ENCODE measurements at places on chromosomes 6 and 20.

DNA sequence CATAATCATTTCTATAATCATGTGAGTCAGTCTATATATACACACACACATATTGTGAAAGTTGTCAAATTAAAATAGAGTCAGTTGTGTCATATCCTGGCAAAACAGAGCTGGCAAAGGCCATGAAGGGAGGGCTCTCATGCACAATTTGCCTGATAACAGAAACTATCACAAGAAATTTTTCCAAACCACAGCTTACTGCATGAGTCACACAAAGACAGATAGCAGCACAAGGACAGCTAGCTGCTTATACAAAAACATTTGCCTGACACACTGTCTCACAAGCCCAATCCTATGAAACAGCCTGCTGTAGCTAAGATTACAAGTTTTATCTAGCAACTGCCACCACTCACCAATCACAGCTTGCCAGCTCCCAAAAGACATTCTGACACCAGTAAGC lies 848.5 kb upstream of the MAN1A1 start:
- no peak for DNase-seq

DNA sequence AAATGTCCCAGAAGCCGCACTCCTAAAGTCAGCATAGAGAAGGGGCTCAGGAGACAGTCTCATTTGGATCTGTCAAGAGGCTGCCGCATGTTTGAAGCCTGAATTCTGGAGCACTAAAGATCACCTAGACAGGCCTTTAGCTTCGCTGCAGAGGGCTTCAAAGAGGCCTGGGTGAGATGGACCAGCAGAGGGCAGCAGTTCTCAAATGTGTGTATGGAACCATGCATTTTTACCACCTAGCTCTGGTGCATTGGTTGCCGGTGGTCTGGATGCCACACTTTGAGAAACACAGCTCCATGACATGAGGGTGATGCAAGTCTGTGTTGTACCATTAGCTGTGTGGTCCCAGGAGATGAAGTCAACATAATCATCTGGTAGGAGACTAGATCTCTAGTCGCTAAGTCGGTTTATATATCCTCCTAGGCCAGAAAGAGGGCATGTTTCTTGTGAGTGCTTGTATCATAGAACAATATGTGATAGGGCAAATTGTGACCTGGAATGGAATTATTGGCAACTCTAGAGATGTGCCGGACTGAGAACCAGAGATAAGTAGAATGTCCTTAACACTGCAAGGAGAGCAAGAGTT lies 64.8 kb downstream of the KIAA0319 start:
- peak; percentile 78 for DNase-seq

- no peak for DNase-seq
These were observed 188.2 kb downstream of the ADGRG6 start for GRCh38 chr6:142489722-142490610.

GRCh38 chr6:150211700-150212511 lies 69.1 kb downstream of the PPP1R14C start:
- no peak for DNase-seq

DNA sequence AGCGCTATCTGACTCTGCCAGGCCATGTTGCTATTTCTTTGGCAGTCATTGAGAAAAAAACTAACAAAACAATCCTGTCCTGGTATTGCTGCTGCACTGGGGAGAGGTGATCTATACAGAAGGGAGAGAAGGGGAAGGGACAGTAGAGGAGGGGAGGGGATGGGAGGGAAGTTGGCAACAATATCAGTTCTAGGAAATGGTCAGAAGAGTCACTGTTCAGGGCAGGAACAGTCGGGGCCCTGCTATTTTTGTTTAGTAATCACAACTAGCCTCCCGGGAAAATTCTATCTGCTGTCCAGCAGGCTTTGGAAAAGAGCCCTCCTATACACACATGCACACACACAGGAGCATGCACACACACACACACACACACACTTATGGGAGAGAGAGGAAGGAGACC lies 142.3 kb upstream of the CARMIL1 start:
- no peak for DNase-seq

DNA sequence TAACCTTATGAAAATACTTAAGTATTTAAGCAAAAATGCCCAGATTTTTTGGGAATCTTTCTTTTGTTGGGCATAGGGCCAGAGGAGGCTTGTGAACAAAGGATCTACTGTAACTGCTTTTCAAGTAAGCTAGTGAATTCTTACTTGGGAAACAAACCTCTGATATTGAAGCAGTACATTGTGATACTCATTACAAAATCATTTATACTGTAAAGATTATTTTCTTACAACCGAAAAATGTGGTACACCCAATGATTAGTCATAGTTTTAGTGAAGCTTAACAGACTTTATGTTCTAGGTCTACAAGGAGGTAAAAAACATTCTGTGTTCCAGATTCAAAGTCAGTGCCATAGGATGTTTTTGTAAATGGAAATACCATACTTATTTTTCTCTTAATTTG lies 272.9 kb upstream of the KCNQ5 start:
- DNase-seq: no peak

DNA sequence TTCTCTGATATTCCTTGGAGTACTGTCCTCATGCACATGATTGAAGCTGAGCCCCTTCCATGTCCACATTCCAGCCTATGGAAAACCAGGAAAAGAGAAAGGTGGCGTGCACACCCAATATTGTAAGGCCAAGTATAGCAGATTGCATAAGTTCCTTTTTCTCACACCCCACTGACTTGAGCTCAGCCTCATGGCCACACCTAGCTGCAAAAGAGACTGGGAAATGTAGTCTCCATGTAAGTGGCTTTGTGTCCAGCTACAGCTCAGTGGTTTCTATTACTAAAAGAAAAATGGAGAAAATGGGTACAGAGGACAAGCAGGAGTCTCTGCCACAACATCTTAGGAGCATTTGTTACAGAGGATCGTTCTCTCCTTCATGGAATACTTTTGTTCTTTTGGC lies 10.8 kb upstream of the UST start:
- DNase-seq: no peak

DNA sequence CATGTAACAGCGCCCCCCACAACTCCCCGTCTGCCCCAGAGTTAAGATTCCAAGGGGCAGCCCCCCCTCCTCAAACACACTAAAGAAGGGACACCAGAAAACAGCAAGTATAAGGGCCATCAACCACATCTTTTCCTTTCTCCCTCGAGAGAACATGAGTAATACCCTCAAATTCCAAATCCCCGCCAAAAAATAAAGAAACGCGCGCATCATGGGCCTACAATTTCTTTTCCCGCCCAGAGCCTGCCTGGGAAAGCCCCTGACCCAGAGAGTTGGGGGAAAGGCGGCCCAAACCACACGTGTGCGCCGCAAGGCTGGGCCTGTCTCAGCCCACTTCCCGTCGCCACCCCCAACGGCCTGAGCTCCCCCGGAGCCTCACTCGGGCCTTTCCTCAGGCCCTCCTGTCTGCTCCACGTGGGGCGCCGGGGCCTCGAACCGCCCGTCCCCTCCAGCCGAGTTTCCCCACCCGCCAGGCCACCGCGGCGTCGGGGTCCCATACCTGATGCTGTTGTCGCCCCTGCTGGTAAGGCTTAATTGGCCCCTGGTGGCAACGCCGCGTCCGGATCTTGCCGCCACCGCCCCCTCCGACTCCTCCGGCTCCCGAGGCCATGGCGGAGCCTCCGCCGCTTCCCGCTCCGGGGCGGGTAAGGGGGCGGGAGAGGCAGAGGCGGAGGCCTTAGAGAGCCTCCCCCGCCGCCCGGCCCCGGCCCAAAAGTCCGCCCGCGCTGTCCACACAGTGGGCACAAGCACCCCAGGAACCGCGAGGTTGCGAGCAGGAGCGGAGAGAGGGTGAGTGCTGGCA lies 746 bp downstream of the NUP153 start:
- peak; percentile 82 for DNase-seq

DNA sequence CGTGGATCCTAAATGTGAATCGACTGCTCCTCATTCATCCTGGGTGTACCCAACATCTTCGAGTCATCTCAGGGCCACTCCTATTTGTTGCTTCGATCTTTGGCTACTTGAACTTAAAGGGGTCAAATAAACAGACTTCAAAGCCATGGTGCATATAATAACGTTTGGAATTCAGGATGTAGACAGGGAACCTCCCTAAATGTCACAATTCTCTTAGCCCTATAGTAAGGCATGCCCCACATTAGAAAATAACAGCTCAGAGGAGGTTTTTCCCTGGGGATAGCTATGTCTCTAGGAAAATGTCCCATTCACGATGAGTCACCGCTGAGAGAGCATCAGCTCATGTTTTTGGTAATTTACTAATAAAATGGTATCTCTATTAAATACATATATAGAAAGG lies 54.8 kb upstream of the BMP6 start:
- no peak for DNase-seq

DNA sequence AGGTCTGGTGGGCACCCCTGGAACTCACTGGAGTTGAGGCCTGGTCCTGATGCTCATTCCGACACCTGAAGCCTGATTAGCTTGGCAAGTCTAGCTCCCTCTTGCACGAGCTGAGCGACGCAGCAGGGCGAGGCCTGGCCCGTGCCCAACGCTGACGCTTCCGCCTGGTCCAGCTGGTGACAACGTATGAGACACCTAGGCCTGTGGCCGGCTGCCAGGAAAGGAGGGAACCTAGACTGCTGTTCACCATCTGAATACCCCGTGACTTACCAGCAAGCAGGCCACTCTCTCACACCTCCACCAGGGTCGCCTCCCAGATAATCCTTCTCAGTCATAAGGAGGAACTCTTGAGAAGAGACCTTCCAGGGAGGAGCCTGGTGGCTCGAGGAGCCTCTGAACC lies 24.5 kb downstream of the YTHDF1 start:
- DNase-seq: no peak

- no peak for DNase-seq
These were observed 38.6 kb downstream of the CEP43 start for GRCh38 chr6:167037762-167038161.

- DNase-seq: no peak
These were observed 13.7 kb upstream of the TMX4 start for GRCh38 chr20:8033151-8033841.

DNA sequence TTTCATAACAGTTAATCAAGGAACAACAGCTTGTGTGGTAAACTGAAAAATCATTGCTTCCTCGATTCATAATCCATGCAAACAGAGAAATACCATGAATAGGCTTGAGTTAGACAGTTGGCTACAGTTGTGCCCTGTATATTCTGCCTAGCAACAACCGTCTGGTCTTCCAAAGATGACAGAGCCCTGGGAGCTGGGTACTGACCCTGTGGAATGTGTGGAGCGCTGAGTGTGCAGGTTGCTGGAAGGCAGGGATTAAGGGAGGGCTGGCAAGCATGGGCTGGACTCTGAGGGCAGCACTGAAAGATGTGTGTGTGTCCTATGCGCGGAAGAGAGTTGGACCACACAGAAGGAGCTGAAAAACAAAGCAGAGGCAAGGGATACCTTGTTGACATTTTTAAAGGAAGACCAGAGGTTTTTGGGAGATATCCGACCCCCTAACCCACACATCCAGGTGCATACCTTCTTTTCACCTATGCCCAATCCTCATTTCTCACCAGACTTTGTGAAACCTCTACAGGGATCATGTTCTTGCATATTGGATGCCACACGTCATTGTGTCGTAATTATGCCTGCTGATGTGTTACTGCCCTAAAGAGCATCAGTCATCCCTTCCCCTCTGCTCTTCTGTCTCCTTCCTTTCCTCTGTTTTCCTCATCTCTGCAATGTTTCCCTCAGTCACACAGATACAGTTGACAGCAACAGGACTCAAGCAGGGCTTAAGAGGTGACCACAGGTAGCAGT lies 58.2 kb upstream of the VGLL2 start:
- no peak for DNase-seq

GRCh38 chr6:155389130-155389529 lies 66.5 kb downstream of the NOX3 start:
- no peak for DNase-seq

DNA sequence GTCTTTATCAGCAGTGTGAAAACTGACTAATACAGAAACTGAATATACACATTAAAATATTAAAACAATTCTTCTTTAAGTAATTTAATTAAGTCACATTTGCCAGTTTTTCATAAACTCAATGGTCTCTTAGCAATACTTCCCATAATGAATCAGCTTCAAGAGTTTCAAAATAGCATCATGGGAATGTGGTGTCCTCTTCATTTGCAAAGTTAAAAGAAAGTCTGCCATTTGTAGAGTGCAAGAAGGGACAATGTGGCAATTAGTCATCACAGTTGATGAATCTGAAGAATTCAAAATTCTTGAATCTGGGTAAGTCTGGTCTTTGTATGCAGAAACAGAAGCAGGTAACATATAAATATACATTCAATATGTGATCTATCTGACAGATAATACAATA lies 38.7 kb downstream of the SYNE1 start:
- no peak for DNase-seq

- DNase-seq: no peak
These were observed 105.4 kb upstream of the MCHR2 start for GRCh38 chr6:100099189-100100074.

DNA sequence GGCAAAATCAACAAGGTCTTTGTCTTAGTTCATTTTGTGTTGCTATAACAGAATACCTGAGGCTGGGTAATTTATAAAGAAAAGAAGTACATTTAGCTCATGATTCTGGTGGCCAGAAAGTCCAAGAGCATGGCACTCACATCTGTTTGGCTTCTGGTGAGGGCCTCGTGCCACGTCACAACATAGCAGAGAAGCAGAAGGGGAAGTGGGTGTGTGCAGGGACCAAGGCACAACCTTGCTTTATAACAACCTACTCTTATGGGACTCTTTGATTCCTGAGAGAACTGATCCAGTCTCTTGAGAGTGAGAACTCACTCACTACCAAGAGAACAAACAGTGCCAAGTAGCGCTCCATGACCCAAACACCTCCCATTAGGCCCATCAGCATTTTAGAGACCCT lies 25.4 kb downstream of the GABRR2 start:
- DNase-seq: no peak

DNA sequence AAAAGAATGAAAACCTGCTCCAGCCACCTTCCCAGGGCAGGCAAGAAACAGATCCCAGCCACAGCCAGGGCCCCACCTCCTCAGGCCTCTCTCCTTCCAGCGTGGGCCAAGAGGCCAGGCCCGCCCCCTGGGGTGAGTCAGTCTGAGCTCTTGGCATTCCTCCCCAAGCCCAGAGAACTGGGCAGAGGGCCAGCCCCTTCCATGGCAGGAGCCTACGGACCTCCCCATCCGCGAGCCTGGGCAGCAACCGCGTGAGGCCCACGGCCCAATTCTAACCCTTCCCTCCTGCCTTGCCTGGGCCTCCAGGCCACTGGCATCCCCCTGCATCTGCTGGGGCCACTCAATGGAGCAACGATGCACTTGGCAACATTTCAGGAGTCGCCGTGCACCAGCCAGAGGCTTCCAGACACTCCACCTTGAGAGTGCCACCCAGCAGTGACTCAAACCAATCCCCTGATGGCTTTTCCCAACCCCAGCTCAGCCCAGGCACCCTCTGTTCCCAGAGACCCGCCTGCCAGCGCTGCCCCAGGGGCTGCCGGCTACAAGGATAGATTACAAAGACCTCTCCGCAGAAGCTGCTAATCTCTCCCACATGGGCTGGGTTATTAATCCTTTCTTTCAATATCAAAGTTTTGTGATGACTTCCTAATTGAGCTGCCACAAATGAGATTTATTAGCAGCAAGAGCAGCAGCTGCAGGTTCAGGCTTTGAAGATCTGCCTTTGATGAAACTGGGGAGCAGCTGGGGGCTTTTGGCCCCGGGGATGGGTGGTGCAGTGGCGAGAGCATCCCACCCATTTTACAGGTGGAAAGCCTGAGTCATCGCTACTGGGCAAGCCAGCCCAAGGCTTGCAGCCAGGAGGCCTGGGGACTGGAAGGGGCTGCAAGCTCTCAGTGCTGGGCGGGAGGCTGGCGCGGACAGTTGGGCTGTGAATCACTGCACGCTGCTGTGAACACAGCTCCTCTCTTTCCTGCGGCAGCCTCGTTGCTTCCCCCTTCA lies 85.7 kb downstream of the NFATC2 start:
- no peak for DNase-seq
